ENCODE measurements at places on chromosomes 5 and 9.

- no peak for DNase-seq
Measured at GRCh38 chr5:61701877-61702602, 370.0 kb downstream of the ZSWIM6 start.

- DNase-seq, result no peak
Measured at GRCh38 chr9:68493958-68494577, 46.6 kb downstream of the TMEM252 start.

GRCh38 chr9:72932619-72933018 lies 20.2 kb downstream of the ALDH1A1 start:
- DNase-seq, result no peak

GRCh38 chr5:74294231-74294705 lies 346.3 kb downstream of the ENC1 start:
- DNase-seq, result no peak

DNA sequence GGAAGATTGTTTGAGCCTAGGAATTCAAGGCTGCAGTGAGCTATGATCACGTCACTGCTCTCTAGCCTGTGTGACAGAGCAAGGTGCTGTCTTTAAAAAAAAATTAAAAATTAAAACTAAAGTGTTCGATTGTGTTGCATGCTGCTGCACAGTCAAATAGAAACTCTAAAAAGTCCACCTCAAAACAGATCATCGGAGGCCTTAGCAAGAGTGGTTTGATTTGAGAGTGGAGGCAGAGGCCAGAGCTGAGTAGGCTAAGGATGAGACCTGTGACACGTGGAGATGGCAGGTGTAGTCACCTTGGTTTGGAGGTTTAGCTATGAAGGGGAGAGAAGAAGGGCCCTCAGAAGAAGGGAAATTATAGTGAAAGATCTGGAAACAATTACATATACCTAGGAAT lies 2.8 kb upstream of the PTPDC1 start:
- no peak for DNase-seq

DNA sequence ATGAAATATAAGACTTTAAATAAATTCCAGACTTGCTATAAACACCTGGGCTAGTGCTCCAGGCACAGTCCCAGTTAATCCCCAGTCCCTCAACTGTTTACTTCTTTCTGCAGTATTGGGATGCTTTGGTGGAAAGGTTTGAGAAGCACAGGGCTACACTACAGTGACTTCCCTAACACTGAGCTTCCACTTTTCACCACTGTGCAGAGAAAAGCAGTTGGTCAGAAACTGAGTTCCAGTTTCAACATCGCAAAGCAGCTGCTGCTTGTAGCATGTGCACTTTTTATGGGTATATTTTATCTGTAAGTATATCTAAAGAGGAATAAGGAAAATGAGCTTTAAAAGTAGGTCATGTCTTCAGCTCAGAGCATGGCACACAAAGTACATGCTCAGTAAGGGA lies 339.7 kb downstream of the NTRK2 start:
- DNase-seq, result no peak

GRCh38 chr9:108282872-108283271 lies 572.9 kb downstream of the ACTL7B start:
- DNase-seq, result no peak

- DNase-seq, result no peak
Measured at GRCh38 chr5:110224050-110224449, 502.4 kb downstream of the TMEM232 start.

- DNase-seq, result no peak
Measured at GRCh38 chr5:83983852-83984251, 263.2 kb upstream of the HAPLN1 start.

GRCh38 chr9:38686933-38687332 lies 33.0 kb downstream of the FAM240B start:
- no peak for DNase-seq

DNA sequence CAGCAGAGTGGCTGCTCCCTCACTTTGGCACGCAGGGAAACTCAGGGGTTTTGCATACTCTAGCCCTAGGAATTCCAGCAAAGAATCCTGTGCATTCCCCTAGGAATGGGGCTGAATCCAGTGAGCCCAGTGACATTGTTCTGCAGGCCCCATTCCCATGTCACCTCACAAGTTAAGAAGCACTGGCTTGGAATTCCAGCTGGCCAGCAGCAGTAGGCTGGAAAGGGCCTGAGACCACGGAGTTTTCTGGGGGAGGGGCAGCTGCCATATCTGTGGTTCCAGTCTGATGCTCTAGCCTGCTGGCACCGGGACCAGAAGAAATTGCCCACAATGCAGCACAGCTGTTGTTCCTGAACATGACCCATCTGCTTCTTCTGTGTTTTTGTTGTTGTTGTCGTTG lies 217.6 kb upstream of the DMRTA1 start:
- no peak for DNase-seq

- DNase-seq, result no peak
Measured at GRCh38 chr5:180791611-180792213, 10.9 kb downstream of the MGAT1 start.

DNA sequence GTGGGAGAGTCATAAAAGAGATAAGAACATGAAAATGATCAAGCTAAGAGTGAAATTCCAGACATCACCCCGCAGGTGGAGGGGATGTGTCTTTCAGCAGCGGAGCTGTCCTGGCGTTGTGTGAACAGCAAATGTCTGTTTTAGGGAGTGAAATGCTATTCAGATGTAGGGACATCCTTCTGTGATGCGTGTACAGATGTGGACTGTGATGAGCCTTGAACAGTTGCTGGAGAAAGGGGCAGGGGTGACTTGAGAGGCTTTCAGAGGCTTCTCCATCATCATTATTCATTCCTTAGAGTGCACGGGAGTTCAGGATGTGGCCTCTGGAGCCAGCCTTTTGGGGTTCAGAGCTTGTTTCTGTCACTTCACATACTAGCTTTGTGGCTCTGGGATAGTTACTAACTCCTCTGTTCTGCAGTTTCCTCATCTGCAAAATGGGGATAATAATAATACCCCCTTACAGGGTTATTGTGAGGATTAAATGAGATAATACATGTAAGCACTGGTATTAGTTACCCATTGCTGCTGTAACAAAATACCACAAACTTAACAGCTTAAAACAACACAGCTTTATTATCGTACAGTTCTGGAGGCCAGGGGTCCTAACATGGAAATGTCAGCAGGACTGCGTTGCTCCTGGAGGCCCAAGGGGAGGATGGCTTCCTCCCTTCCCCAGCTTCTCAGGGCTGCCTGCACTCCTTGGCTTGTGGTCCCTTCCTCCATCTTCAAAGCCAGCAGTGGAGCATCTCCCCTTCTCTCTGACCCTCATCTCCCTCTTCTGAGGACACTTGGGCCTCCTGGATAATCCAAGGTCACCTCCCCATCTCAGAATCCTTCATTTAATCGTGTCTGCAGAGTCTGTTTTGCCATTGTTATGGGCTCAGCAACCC lies 9.4 kb downstream of the TRAF1 start:
- DNase-seq, result no peak

GRCh38 chr5:53095931-53096525 lies 13.5 kb downstream of the MOCS2 start:
- peak; percentile 32 for DNase-seq

GRCh38 chr5:138149530-138149929 lies 10.3 kb upstream of the NME5 start:
- no peak for DNase-seq

DNA sequence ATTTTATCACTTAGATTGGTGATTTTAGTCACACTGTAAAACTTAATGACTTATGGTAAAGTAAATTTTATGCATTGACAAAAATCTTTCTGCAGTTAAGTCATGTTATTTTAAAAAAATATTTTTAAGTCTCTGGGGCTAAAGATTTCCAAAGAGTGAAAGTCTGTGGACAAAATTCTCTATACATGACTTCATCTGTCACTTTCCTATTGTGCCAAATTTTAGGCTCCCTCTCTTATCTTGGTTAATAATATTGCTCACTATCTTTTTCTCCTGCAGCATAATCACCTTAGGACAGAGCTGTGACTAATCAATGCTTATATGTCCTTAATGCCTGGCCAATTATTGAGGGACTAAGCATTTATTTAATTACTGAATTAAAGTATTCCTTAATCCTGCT lies 15.2 kb downstream of the LURAP1L start:
- no peak for DNase-seq

- no peak for DNase-seq
Measured at GRCh38 chr9:9790216-9790872, 822.5 kb downstream of the PTPRD start.

GRCh38 chr9:136793086-136793946 lies 2.2 kb downstream of the TMEM141 start:
- no peak for DNase-seq

DNA sequence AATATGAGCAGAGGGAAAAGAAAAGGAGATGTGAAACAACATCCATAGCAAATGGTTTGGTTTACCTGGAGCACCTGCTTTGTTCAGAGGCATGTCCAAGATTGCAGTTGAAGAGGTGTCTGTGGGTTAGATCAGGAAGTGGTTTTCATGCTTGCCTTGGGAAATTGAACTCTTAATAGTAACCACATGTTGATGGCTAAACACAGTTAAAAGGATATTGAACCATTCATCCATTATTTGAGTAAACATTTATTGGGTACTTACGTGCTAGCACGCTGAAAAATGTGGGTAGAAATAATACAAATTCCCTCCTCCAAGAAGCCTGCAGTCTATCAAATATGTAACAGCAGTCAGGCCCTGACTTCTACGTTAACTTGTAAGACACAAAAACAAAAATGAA lies 235.7 kb upstream of the TNC start:
- no peak for DNase-seq

- no peak for DNase-seq
Measured at GRCh38 chr5:84706678-84707641, 322.3 kb upstream of the EDIL3 start.

- no peak for DNase-seq
Measured at GRCh38 chr9:18786911-18787650, 245.9 kb downstream of the SAXO1 start.

GRCh38 chr5:147906326-147907095 lies at the start of gene C5orf46:
TSS of gene C5orf46 (minus strand) at chr5:147906538. CDS start at chr5:147906501, 37 bp downstream.
- DNase-seq, result no peak

DNA sequence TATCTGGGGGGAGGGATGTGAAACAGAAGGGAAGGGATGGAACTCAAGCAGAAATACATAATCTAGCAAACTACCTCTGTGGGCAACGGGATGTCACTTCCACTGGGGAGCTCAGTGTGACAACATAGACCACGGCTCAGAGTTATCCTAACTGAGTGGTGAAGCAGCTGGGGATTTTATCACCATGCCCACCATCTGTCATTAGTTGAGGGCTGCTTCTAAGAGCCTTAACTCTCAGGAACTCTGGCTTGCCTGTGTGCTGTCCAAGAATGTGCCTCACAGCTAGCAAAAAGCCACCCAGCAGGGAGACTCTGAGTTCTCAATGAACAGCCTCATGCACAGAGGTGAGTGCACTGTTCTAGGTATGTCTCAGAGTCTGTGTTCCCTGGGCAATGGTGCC lies 90.6 kb upstream of the CXCL14 start:
- DNase-seq, result no peak

- no peak for DNase-seq
Measured at GRCh38 chr5:114969482-114969881, 200.2 kb downstream of the TRIM36 start.

Measured in T-helper 17 cell (primary cell).